Hematopoietic multipotent progenitor cell treated with erythropoietin and hydrocortisone succinate and interleukin-3 and kit ligand, for 15 days (in vitro differentiated cells): ENCODE measurements at places on chromosomes 5 and 9.

DNA sequence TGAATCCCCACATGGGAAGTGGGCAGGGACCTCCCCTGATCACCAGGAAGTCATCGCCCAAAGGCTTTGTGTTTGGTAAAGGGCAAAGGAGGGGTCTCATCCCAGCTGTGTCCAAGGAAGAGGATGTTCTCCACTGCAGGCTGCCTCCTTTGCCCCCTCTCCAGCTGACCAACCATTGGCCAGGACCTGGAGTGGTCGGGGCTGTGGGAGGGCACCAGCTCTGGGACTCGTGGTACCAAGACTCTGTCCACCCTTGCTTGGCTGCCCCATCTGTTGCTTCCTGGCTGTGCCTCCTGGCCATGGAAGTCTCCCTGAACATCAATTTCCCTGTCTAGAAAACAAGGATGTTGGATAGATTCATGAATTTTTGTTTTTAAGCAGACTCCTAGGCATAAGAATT, 34.1 kb downstream of the COL15A1 start:
- no peak for DNase-seq

DNA sequence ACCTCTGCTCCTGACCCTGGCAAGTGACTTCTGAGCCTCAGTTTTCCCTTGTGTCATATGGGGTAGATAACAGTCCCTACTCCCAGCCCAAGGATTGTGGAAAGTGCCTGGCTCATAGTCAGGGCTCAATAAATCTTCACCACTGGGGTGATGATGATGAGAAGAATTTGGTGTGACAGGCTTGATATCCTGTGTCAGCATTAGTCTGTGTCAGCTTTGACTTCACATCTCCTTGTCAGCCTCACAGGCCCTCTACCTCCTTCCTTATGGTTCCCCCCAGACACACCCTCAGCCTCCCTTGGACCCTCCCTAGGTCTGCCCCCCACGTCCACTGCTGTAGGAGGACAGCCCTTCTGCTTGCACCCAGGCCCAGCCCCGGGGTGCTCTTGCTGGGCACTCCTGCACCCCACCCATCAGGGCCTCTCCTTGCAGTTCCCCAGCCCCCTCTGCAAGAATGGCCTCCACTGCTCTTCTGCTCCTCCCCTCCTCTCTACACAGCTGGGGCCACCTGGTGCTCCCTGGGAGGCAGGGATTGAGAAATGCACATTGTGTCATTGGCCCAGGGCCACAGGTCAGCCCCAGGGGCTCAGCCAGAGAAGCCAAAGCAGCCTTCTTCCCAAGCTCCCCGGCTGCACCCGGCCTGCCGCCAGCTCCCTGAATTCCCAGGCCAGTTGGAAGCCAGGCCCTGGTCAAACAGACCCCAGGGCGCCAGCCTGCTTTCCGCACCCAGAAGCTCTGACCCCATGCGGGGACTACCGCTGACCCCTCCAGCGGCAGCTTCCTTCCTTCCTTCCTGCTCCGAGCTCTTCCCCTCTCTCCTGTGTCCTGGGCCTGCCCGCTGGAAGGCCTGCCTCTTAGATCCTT, 7.7 kb downstream of the FGFR4 start:
- no peak for DNase-seq

DNA sequence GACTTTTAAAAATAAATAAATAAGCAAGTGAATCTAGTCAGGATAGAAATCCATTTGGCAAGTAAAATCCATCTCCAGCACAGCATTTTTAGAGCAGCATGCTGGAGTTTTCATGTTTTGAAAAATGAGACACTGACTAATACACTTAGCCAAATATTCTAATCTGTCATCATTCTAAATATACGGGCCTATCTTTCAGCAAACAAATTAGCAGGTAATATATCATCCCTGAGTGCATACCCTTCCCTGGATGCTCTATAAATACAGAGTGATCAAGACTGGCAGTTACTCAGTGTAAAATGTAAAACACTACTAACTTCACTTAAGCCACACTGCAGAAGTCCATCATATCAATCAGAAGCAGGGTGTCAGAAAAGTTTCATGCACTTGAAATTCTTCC, 58.4 kb downstream of the MLLT3 start:
- DNase-seq = no peak

DNA sequence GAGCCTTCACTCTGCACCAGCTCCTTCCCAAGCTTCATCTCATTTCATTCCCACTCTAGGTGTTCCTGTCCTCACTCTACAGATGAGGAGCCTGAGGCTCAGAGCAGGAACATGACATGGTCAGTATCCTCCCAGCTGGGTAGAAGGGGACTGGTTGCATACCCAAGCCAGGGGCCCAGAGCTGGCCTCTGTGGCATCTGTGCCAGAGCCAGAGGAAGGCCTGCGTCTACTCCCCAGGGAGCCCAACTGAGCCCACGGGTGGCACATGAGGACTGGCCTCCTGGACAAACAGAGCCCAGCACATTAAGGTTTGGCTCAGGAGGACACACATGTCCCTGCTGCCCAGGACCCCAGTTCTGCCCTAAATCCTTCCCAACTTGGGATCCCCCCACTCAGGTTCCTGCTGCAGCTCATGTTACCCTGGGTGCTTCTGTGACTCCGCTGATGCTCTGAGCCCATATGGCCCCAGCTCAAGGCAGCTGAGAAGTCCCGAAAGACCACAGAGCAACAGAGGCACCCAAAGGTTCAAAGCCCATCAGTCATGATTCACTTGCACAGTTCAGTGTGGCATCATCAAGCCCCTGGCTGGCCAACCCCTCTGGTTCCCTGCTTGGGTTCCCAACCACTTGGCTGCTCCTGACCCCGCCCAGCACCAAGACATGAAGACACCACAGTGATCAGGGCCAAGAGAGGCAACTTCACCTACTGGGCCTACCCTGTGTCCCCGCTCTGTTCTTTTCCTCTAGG, 8.5 kb upstream of the NEURL1B start:
- no peak for DNase-seq

- no peak for DNase-seq
Measured at GRCh38 chr5:17257705-17258273, 40.4 kb downstream of the BASP1 start.

DNA sequence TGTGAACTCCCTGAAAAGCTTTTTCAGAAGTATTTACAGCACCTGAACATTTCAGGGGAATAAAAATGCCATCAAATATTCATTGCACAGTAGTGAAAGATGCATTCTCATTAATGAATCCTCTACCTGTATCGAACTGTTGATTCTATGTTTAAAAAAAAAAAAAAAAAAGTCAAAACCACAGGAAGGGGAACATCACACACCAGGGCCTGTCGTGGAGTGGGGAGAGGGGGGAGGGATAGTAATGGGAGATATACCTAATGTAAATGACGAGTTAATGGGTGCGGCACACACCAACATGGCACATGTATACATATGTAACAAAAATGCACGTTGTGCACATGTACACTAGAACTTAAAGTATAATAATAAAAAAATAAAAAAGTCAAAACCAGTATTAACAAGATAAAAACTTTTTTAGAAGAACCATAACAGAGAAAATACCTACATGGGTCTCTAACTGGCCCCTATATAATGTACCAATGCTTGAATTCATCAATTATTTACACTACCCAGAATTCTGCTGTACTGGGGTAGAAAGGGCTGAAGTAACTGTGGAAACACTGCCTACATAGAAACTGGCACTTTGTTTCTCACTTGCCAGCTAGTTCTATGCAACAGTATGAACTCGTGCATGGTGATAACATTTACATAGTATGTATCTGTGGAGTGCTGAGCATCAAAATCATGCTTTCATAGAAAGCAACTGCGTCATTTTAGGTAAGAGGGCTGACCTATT, 48.9 kb downstream of the GNAQ start:
- DNase-seq = no peak

DNA sequence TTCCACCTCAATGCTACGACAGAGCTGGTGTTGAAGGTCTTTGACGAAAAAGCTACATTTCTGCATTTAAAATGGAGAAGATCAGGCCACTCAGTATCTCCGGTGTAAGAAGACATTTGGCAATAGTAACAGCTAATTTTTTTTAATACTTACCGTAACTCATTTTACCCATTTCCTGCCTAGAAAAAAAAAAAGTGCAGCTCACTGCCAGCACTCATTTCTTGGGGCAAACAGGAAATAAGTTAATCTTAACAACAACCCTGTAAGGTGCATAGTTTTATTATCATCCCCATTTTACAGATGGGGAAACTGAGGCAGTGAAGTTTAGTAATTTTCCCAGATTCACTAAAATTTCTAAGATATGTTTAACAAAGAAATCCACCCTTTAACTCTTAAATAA, 27.4 kb upstream of the KCNMB1 start:
- DNase-seq = no peak

GRCh38 chr5:31623249-31623648, 15.7 kb upstream of the PDZD2 start:
- DNase-seq = no peak

DNA sequence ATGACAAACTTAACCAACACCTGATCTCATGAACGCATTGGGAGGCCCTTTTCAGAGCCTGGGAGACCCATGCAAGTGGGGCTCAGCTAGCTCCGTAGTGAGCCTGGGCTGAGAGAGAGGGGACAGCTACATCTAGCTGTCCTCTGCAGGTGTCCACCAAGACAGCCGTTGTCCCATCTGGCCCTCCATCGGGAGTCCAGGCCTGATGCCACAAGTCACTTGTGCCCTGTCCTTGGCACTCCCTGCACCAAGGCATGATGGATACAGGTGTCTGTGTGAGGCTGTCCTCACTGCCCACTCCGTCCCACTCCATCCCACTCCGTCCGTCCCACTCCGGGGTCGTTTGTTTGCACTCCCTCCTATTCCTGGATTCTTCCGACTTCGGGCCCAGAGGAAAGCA, 2.5 kb upstream of the EDF1 start:
- DNase-seq = no peak

DNA sequence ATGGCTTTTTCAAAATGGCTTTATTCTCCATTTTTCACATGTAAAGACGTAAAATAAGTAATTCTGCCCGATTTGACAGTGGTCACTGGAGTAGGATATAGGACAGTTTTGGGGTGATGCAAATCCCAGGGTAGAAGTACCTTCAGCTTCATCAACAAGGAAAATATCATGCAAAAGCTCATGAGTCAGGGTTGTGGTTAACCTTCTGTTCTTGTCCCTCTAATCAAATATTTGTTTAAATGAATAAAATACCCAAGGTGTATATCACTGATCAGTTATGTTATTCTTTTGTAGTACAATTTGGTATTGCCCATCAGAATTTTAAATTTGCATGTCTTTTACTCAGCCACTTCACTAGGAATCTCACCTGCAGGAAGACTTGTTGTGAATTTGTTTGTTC, 40.0 kb downstream of the FBXL7 start:
- DNase-seq = no peak

GRCh38 chr9:123696476-123696875, 233.4 kb downstream of the DENND1A start:
- no peak for DNase-seq

- no peak for DNase-seq
Measured at GRCh38 chr5:115873392-115873791, 31.7 kb downstream of the AP3S1 start.

GRCh38 chr9:76932265-76932664, 26.4 kb upstream of the PRUNE2 start:
- DNase-seq = no peak

DNA sequence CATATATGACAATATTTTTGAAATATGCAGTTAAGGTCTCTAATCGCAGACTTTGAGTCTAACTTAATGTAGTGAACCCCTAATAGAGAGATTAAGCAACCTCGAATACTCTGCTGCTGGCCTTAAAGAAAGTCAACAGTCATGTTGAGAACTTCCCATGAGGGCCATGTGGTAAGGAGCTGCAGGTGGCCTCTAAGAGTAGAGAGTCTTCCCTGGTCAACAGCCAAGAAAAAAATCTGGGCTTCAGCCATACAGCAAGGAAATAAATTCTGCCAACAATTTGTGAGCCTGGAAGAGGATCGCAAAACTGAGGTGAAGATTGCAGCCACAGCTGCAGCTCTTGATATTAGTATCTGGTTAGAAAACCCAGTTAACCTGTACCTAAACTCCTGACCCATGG, 935.2 kb upstream of the TYRP1 start:
- DNase-seq = no peak

DNA sequence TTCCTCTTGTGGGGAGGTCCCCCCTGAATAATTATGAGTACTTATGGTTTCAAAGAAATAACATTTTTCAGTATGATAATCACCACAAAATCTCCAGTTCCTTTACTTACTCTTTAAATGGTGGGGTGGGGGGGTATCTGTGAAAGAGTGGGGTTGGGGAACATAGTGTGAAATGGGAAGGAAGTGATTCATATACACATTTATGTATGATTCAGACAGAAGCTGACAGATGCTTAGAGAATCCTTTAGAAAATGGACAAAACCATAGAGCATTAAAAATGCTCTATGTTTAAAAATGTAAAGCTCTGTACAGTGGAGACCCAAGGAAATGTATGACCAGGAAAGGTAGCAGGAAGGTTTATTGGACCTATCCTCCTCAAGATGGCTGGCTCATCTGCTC, 267.5 kb upstream of the GRIA1 start:
- DNase-seq = no peak

- peak; percentile 10 for DNase-seq
Measured at GRCh38 chr5:53543401-53543800, 17.0 kb upstream of the NDUFS4 start.

DNA sequence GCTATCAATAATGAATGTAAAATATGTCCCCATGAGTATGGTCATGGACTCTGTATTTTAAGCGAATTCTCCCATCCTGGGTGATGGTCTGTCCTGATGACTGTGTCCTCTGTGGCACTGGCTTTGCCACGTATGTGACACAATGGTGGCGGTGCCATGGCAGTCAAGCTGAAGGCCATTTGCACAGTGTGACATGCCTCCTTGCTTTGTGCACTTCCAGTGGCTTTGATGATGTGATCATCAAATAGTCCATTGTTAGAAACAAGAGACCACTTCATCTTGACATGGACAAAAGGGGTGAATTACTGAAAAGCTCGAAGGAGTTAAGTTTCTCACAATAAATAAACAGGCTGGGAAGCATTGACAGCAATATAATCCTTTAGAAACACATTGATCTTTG, 31.0 kb upstream of the PRRC1 start:
- DNase-seq = no peak

DNA sequence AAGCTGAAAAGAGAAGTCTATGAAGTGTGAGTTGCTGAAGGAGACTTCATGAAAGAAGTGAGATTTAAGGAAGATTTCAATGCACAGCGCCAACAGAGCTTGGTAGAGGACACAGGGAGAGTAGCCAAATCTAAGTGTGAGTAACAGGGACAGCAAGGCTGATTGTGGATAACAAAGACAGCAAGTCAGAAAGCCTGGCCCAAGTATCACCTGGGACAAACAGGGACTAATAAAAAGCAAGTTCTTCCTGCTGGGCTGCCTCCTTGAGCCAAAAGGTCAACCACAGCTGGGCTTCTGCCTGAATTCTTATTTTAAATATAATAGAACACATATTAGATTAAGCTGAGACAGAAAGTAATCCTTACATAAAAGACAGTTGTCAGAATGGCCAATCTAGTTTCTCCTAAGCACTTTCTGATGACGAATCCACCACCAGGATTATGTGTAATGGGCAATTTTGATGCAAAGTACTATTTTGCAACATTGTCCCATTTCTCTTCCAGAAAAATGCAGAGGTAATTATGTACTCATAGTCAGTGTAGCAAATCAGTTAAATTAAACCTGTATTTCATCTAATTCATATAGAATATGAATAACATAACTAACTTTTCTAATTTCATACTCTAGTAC, 73.8 kb downstream of the MAPKAP1 start:
- no peak for DNase-seq

- DNase-seq = no peak
Measured at GRCh38 chr5:170056561-170057267, 49.0 kb upstream of the FOXI1 start.

- DNase-seq = no peak
Measured at GRCh38 chr9:105187781-105188180, 56.7 kb upstream of the SLC44A1 start.

GRCh38 chr5:6360323-6361072, 17.8 kb downstream of the MED10 start:
- no peak for DNase-seq

- no peak for DNase-seq
Measured at GRCh38 chr5:138760448-138761110, 7.4 kb downstream of the CTNNA1 start.
